Activated T-helper 1 cell treated with Interleukin-2 at 50 U/mL for 16 hours (primary cell): ENCODE measurements at places on chromosomes 13 and 19.

GRCh38 chr13:101612735-101613134 lies 160.3 kb downstream of the ITGBL1 start:
- no peak for DNase-seq

- DNase-seq: no peak
Observed at GRCh38 chr19:27647423-27647822, 1565.5 kb downstream of the UQCRFS1 start.

GRCh38 chr19:34507414-34508067 lies 26.0 kb downstream of the WTIP start:
- DNase-seq: no peak

- DNase-seq: no peak
Observed at GRCh38 chr19:50379602-50380001, 3.3 kb downstream of the NR1H2 start.

GRCh38 chr13:99093997-99094396 lies 106.7 kb upstream of the UBAC2 start:
- no peak for DNase-seq
